ENCODE measurements at places on chromosomes 12 and 14.

- DNase-seq, result no peak
Observed at GRCh38 chr14:64326502-64326901, 32.3 kb upstream of the ESR2 start.

DNA sequence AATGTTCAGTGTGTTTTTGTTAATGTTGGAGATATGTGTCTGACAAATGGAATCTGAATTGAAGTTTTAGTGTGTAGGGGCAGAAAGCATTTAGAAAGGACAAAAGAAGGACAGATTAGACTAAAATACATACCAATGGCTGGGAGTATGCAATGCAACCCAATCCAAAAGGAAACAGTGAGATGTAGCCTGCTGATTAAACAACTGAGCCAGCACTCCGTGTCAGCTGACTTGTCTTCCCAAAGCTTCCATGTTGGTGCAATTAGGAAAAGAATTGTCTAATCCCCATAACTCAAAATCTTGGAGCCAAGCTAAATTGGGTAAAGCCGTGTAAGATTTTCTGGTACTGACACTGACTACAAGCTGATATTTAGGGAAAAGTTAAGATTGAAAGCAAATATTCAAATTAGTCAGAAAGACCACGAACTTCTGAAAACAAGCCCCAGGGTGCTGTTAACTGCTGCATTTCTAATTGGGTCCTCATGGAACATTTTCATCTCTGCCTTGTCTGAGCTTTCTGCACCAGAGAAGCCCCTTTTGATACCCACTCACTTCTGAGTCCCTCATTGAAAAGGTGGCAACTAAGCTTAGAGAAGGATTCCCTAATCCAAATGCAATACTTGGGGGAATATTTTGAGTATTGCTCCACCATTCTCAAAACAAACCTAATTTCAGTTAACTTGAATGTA lies 109.1 kb downstream of the DAD1 start:
- no peak for DNase-seq

DNA sequence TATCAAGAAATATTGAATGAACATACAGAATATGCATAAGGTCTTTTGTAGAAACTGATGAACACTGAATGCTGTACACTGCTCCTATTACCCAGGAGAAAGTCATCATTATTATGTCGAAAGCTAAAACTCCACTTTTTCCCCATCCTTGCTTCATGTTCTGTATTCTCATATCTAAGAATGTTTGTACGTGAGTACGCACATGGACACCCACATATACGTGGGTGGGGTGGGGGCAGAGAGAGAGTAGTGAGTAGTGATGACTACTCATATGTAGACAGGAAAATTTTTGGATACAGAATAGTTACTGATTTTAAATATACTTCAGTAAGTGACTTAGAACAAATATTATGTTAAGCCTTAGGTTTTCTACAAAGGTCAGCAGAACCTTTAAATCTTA lies 75.1 kb downstream of the FERMT2 start:
- no peak for DNase-seq

DNA sequence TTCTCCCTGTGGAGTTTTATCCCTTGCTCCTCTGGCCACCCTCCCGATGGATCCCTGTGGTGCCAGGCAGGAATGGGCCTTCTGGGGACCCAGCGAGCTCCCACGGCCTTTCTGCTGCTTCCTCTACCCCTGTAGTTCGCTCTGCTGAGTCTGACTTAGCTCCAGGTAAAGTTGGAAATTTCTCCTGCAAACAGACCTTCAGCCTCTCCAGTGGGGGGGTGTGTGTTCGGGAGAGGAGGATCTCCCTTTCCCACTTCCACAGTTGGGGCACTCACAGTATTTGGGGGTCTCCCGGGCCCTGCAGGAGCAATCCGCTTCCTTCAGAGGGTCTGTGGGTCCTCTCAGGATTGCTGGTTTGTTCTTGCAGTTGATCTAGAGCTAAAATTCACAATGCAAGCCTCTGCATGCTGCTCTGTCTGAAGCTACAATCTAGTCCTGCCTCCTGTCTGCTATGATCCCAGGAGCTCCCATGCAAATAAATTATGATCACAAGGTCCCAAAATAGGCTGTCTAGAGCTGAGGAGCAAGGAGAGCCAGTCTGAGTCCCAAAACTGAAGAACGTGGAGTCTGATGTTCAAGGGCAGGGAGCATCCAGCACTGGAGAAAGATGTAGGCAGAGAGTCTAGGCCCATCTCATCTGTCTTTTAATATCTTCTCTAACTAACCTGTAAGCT lies 18.3 kb downstream of the MTRFR start:
- no peak for DNase-seq

- DNase-seq, result no peak
Observed at GRCh38 chr14:31212893-31213292, 5.3 kb upstream of the HECTD1 start.

DNA sequence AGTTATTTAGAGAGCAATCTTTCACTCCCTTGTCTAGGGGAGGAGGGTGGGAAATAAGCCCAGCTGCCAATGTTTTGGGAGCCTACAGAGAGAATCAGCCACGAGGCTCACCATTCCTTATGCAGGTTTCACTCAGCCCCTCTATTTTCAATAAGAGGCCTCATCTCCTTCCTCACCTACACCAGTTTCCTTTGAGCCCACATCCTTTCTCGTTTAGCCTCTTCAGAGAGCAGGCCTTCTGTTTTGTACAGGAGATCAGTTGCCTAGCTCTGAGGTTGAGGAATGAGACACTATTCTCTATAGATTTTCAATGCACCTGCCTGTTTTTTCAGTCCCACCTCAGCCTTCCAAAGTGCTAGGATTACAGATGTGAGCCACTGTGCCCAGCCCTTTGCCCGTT lies 17.9 kb downstream of the SNAPC1 start:
- DNase-seq, result no peak

- DNase-seq, result no peak
Observed at GRCh38 chr12:66859751-66860440, 181.0 kb upstream of the GRIP1 start.

DNA sequence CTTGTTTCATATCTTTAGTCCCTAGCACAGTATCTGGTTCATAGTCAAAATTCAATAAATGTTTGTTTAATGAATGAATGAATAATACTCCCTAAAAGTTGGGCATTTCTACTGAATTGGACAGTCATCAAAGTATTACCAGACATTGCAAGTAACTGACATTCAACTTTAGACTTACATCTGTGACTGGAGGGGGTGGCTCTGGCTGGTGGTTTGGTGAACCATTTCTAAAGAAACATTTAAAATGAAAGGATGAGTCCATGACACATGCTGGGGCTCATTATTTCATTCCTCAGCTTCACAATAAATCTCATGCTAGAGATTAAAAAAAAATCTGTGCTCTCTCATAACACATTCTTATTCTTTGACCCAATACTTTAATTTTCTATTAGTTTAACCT lies 20.6 kb upstream of the CSRNP2 start:
- no peak for DNase-seq

- DNase-seq, result no peak
Observed at GRCh38 chr14:95045836-95046430, 111.4 kb downstream of the DICER1 start.

GRCh38 chr14:32688941-32689340 lies 249.7 kb upstream of the NPAS3 start:
- DNase-seq, result no peak

DNA sequence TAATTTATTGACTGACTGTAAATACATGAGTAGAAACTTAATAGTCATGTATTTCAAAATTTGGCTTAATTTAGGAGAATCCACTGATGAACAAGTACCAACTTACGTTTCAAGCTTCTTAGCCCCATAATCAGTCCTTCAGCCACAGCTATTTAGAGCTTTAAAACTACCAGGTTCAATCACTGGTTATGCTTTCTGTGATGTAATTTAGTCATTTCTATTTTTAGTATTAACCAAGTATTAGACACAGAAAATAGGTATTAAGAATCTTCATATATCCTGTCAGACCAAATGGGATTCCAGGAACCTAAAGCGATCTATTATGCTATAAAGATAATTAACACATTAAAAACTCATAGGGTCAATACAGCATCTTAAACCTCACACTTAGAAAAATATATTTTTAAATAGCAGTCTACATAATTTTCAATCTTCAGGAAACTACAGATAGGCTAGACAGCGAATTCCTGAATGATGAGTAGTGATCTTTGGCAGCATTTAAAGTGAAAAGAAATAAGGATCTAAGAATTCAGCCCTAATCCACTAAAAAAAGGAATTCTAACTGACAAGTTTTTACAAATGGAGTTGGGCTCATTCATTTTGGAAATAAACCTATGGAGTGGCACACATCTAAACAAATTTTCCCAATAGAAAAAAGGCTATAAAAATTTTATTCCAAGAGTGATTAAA lies 51.5 kb downstream of the ZC3H14 start:
- no peak for DNase-seq

GRCh38 chr12:112239020-112239419 lies 113.7 kb downstream of the TRAFD1 start:
- DNase-seq, result no peak

GRCh38 chr14:102034301-102034700 lies 52.5 kb downstream of the HSP90AA1 start:
- DNase-seq, result no peak

DNA sequence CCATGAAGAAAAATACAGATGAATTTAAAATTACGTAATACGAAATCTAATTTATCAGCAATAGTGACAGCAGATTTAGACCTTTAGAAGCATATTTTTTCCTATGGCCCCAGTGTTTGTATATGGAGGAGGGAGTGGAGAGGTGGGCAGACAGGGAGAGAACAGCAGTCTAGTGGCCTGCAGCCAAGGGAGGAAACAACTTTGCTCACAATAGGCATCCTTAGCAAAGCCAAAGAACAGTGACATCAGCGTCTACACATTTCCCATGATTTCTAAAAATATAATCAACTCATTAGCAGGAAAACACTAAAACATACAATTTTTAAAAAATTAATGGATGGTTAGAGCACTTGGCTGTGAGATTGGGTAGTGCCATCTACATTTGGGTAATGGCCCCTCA lies 622.6 kb upstream of the ATP2B1 start:
- DNase-seq, result no peak

DNA sequence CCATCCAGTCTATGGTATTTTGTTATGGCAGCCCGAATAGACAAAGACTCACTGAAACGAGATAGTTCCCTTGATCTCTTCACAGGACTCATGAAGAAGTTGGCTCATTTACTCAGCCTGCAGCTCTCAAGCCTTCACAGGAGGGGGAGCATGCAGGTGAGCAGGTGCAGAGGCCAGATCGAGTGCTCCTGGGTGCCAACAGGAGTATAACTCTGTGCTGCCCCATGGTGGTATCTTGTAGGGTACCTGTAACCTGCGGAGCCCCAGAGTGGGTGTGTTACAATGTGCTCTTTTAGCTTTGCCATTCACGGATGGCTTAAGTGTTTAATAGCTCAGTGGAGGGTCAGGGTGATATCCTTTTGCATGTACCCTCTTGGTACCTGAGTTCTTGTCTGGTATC lies 159.5 kb downstream of the METTL25 start:
- DNase-seq, result no peak

DNA sequence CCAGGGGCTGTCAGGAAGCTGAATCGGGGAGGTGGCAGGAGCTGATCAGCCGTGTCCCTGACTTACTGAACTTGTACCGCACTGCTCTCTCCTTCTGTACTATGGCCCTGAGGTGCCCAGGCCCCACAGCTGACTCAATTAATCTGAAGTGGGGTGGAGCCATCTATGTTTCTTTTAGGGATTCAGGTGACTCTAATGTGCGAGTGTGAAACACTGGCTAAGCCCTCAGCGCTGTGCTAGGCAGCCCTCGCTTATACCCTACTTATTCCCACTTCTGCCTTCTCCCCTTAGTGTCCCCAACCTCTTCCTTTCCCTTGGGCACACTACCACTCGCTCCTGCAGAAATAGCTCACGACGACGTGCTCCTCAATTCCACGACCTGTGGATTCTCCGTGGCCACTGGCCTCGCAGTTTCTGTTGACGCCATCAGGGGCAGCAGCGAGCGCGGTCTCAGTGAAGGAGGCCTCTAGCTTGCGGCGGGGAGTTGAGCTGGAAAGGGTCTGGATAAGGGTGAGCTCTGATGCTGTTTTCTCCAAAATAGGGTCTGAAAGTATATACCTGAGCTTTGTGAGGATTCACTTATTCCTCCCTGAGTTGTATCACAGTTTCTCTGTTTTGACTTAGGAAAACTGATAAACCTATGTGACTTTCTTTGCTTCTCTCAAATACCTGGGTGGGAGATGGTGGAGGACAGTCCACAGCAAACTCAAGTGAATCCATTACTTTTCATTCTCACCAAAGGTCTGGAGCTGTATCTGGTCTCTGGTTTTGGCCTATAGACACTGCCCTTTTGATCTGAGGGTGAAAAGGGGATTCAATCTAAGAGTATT lies 167.6 kb downstream of the SLC41A2 start:
- peak; percentile 52 for DNase-seq

DNA sequence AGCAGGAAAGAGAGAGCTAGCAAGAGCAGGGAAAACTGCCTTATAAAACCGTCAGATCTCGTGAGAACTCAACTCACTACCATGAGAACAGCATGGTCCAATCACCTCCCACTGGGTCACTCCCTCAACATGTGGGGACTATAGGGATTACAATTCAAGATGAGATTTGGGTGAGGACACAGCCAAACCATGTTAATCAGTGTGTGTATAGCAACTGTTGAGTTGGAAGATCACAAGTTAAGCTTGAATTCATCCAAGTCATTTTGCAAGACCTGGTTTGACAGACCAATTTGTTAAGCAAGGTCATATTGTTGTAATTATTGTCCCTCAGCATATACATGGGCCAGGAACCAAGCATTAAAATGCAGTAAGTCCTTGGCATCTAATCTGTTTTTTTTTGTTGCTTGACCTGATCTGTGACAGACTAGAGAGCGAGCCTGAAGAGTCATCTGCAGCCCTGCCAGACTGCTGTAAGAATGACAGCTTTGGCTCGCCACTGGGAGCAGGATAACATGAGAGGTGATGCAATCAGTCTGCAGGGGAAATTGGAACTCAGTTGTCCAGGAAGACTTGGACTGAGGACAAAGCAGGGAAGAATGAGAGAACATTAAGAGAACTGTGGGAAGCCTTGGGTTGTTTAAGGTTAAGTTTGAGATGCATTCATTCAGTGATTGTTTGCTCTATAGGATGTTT lies 297.6 kb upstream of the SEL1L start:
- DNase-seq, result no peak

GRCh38 chr12:77070800-77071449 lies 5.6 kb upstream of the E2F7 start:
- DNase-seq, result no peak

DNA sequence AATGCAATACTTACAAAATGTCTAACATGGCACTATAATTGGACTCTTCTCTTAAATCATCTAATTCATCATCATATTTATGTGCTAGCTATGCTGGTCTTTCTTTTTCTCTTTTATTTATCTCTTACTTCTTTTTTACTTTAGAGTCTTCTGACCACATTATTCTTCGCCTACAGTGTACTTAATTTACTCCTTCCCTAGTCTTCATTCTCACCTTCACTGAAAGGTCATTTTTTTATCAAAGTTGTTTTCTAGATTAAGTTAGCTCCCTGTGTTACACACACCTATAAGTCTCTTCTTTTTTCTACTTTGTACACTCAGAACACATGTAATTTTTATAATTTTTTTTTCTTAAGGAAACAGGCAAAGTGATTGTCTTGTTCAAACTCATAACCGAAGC lies 1351.2 kb downstream of the FSCB start:
- no peak for DNase-seq

DNA sequence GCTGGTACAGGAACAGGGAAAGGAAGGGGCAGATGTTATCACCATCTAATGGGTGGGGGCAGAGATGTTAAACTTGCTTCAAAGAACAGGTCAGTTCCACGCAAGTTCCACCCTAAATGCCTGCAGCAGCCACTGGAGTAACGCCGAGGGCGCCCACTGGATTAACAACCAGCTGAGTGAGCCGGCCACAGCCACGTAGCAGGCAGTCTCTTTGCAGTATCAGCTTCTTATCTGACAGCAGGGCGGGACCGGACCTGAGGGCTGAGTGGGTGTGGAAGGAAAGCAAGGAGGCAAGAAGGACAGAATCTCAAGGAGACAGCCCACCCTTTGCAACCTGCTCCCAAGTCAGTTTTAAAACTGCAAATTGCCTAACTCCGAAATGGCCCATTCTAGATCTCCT lies 38.4 kb upstream of the FOXN3 start:
- DNase-seq, result peak; percentile 87
